ENCODE measurements at places on chromosomes 2 and 18.
A peak's percentile ranks its signal among the peaks of the same experiment; 100 is the strongest.

DNA sequence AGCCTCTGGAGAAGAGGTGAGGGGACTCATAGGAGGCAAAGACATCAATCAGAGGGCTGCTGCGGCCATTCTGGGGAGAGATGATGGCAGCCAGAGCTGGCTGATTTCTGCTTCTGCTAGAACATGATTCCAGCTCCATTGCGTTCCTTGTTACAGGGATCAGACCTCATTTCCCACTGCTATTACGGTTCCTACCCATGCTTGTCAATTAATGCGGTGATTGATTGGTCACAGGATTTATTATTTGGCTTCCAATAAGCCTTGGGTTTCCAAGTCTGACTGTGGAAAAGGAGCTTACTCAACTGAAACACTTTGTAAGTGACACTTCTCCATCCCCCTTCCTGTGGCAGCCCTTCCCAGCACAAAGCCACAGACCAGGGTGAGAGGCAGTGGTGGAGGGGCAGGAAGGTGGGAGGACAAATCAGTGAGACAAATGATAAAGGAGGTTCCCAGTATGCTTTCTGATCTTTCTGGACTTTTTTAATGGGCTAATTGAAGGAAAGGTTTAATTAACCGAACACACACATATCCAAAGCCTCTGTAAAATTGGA is 26.8 kb upstream of the CTLA4 start:
- no peak for DNase-seq

DNA sequence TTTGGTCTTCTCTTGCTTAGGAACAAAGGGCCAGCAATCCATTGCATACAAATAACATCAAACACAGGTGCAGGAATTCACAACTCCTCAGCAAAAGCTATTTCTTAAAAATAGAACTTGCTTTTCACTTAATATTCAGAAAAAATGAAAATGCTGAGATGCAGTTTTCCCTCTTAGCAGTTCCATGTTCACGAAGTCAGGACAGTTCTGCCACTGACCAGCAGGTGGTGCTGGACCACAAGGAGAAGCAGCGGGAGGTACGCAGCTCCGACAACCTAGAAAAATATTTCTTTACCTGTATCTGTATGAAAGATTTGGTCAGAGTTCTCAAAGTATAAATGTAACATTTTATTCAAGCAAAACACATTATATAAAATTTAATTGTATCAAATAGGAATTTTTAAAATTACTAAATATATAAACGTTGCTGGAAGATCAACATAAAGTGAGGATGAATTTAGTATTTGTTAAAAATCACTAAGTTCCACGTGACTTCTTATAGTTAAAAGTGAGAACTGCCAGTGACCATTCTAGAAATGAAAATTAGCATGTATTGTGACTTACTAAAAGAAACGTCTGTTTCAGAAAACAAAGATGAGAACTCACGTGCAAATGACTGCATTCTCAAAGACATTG is 48.8 kb downstream of the ADNP2 start:
- DNase-seq: peak; percentile 67

GRCh38 chr2:96874198-96874831 is 4.4 kb upstream of the SEMA4C start:
- DNase-seq: no peak

- no peak for DNase-seq
These were observed 157.6 kb downstream of the HAUS1 start for GRCh38 chr18:46261799-46262198.

- no peak for DNase-seq
These were observed 60.8 kb upstream of the SPOPL start for GRCh38 chr2:138440759-138441158.

DNA sequence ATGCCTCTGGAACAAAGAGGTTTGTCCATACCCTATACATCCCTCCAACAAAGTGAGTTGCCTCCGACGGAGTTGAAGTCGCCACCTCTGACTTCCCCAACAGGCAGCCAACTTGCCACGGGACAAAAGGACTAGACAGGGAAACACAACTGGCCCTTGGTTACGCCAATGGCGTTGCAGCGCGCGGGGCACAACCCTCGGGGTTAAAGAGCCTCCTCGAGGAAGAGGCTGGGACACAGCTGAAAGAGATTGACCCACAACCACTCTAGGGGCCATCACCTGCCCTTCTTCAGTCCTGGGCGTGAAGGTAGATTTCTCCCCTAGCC is 545 bp downstream of the GTF3C2 start:
- DNase-seq: peak; percentile 77

DNA sequence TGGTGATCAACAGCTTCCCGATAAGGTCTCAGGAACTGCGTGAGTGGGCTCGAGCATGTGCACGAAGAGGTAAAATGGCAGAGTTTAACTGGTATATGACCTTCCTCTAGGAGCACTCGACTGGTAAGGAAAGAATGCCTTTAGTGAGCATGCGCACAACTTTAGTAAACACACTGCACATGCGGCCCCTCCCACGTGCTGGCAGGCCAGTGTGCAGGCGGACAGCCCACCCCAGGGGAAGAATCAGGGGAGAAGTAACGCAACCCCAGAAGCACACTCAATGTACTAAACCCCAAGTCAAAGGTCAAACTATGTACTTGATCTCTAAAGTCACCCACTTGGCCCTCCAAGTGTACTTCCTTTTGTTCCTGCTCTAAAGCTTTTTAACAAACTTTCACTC is 28.7 kb upstream of the SLC25A52 start:
- DNase-seq: no peak

DNA sequence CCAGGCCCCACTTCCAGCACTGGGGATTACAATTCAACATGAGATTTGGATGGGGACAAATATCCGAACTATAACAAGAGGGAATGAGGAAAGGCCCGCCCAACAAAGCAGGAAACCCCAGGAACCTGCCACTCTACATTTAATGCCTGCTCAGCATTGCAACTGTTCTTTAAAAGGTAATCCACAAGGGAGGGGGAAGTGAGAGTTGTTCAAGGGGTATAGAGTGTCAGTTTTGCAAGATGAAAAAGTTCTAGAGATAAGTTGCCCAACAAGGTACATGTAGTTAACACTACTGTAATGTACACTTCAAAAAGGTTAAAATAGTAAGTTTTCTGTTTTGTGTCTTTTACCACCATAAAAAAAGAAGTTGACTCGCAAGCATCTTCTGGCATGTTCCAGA is 137.6 kb downstream of the MBD2 start:
- no peak for DNase-seq

GRCh38 chr18:46190667-46191066 is 86.5 kb downstream of the HAUS1 start:
- no peak for DNase-seq

GRCh38 chr2:40087434-40087833 is 308.4 kb upstream of the THUMPD2 start:
- DNase-seq: no peak

- peak; percentile 79 for DNase-seq
These were observed 5.2 kb downstream of the DYSF start for GRCh38 chr2:71458413-71459083.

DNA sequence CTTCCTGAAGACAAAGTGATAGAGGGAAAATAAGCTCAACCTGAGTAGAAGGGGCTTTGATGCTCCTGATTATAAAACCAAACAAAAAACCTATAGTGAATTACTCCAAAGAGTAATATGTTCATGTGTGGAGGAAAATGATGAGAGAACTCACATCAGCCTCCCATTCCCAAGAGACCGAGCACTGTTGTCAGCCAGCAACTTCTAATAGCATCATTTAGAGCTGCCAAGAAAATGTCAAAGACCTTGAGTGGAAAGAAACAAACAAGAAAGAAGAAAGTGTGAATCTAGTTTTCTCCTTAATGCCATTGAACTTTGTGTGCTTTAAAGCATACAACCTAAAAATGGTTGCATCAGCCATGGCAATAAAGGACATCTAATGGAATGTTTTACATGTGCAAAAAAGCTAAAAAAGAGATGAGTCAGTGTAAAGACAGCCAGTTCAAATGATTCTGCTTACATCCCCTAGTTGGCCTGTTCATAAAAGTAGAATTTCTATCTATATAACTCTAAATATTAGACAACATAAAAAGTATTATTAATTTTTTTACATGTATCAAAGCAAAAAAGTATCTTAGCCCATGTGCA is 1066.2 kb downstream of the TDRD15 start:
- no peak for DNase-seq

DNA sequence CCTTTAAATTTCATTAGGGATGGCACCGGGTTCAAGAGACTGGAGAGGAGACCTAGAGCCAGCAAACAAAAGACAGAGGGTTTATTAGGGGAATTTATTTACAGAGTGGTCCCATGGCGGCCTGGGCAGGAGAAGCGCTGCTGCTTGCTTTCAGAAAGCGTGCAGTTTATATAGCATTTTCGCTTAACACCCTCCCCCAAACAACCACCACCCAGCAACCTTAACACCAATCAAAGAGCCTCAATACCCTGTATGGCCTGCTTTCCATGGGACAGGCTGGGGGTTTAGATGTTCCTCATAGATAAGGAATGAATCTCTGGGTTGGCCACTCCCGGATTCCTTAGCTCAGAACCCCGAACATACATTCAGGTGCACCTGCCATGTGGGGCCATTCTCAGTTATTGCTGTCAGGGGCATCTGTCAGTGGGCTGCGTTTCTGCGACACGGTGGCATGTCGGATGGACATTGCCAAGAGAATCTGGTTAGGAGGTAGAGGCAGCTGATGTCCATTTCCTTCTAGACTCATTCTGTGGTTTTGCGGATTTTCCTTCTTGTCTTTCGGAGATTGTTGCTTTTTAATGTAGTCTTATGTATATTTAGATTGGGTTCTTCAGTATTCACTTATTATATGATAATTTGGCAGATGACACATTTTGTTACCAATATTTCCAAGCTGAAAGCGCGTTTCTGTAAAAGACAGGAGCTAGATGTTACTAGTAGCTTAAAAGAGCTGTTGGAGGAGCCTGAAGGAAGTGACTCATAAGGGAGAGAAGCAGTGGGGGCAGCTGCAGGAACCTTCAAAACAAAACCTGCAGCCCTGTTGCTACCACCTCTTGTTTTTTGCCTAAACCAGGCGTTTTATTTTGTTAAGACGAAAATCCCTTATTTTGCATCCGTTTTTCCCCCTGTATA is 7.2 kb downstream of the AGAP1 start:
- peak; percentile 69 for DNase-seq

DNA sequence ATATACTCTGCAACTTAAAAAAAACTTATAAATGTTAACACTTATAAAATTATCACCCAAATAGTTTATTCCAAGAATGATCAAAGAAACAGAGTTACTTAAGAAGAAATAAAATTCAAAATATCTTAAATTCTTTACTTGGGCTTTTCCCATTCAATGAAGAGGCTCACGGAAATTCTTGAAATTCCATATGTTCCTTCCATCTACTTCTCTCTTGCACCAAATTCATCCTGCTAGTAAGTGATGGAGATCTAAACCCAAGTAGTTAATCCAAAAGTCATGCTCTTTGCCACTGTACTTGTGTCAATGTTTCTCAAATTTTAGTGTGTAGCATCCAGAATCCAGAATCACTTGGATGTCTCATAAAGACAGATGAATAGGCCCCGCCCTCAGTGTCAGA is 465.9 kb downstream of the TXNL1 start:
- DNase-seq: no peak

DNA sequence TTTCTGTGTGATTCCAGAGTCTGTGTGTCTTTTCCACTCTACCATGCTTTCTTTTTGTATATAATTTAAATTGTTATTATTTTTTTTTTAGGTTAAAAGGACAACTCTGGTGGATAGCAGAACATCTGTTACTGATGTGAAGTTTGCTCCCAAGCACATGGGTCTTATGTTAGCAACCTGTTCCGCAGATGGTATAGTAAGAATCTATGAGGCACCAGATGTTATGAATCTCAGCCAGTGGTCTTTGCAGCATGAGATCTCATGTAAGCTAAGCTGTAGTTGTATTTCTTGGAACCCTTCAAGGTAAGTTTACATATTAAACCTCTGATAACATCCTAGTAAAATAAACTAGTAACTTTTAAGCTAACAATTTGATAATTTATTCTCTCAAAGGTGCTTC is 15.3 kb downstream of the SEH1L start:
- no peak for DNase-seq

GRCh38 chr2:9089831-9090230 is 86.3 kb upstream of the MBOAT2 start:
- DNase-seq: no peak

GRCh38 chr2:94762600-94762999 is 108.6 kb upstream of the TEKT4 start:
- DNase-seq: peak; percentile 58

GRCh38 chr2:33221046-33221784 is 255.2 kb upstream of the RASGRP3 start:
- no peak for DNase-seq

DNA sequence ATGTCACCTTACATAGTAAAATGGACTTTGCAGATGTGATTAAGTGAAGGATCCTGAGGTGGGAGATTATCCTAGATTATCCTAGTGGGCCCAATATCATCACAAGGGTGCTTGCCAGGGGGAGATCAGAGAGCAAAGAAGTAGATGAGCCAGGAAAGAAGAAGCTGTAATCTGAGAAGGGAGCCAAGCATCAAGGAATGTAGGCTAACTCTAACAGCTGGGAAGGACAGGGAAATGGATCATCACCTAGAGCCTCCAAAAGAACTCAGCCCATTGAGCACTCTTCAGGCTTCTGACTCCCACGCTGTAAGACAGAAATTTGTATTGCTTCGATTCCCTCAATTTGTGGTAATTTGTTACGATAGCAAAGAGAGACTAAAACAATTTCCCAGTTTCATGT is 309.9 kb downstream of the LRP1B start:
- DNase-seq: no peak

GRCh38 chr2:64985447-64985846 is 3.8 kb upstream of the SLC1A4 start:
- no peak for DNase-seq

Measured in ACHN (cell line).